ENCODE measurements at places on chromosomes 16 and 17.

DNA sequence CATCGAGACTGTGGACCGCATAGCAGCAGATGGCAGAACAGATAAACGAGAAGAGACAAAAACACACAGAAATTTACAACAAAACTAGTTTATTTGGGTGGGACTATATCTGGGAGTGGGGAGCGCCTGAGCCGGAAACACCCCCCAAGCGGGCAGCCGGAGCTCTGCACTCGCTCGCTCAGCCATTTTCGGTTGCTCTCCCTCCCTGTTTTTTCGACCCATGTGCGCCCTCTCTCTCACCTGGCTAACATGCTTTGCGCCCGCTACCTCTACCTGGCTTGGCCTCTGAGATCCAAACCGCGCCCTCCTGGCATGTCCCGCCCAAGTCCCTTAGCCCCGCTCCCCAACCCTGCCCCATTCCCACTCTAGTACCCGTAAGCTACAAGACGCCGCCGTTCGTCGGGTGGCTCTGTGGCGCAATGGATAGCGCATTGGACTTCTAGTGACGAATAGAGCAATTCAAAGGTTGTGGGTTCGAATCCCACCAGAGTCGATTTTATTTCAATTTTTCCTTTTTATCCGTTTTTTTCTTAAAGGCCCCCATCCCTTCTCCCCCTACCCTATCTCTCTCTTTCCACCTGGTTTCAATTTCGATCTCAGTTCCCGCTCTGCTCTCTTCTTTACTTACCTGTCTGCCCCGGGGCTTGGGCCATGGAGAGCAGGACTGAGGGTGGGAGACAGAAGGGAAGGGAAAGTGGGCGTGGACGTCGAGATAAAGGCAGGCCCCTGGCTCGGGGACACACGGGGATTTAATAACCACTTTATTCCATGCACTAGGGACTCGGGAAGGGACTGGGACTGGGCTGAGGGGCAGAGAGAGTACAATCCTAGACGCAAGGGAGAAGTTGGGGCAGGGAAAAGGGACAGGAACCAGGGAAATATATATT, 2.4 kb upstream of the ALOXE3 start:
- DNase-seq, result no peak

DNA sequence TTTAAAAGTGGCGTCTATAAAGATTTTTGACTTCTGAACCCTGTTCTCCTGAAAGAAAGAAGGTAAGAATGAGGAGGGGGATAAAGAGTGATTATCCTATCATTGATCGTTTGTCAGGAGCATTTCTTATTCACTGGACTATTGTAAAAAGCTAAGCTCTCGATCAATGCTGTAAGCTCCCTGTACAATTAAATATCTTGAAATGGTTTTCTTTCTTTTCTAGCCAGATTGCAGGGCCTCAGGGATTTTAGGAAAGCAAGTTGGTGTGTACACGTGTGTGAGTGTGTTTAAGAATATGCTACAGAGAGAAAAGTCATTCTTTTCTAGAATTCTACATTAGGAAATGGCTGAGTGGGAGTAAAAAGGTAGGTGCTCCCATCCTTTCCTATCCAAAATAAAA, 154.5 kb downstream of the AATF start:
- DNase-seq, result no peak

- no peak for DNase-seq
Measured at GRCh38 chr16:35910409-35910808, 2451.0 kb downstream of the TP53TG3F start.

DNA sequence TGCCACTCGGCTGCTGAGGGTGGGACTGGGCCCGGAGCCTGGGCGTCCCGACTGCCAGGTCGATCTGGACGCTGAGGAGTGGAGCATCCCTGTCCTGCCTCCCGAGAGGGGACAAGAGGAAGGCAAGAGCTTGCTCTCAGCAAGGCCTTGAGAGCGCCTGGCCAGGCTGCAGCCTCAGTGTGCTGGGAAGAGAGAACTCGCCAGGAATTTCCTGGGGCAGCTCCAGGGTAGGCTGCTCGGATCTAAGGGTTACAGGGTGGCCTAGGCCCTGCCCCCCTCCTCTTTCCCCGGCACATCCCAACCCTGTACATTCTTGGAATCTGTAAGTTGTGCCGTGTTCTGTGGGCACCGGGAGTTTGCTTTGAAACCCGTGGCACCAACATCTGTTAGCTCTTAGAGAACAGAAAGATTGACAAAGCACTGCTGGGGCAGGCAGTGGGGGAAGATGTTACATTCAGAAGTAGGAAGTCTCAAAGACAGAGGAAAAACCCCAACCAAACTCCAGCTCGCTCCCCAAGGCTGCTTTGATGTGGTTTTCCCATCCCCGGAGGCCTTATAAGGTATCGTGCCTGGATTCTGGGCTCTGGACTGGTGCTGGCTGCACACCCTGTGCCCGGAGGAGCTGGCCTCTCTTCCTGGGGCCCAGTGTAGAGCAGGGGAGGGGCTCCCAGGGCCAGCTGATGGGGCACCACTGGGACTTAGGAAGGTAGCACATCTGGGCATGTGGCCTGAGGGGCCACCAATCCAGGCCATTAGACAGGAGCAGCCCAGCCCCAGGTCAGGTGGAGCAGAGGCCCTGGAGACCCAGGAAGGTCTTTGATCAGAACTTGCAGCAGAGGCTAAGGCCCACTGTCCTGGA, 55.2 kb downstream of the NKD1 start:
- DNase-seq, result no peak

- DNase-seq, result no peak
Measured at GRCh38 chr17:40361925-40362695, 2.4 kb downstream of the GJD3 start.

- no peak for DNase-seq
Measured at GRCh38 chr16:24844101-24845030, 1.4 kb upstream of the SLC5A11 start.

- no peak for DNase-seq
Measured at GRCh38 chr16:28876019-28876659, 2.1 kb upstream of the ATP2A1 start.

- DNase-seq, result no peak
Measured at GRCh38 chr16:84803146-84803545, 16.6 kb upstream of the CRISPLD2 start.

DNA sequence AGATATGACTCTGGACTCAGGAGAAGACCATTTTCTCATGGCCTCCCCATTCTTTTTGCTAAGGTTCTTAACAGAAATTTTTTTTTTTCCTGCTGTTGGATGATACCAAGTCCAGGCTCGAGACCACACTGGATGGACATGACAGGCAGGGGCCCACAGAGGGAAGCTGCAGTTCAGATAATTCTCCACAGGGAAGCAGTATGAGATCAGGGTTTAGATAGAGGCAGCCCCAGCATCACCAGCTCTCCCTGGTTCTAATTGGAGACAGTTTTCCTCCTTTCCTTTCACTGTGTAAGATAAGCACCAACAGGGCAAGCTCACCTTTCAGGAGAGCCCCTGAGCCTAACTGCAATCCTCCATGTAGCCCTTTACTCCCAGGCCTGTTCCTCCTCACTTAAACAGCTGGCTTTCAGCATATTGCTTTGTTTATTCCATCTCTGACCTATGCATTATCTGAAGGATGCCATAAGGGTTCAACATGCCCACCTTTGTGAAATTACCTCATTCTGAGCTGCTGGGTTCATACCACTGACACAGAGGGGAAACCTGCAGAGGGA, 108.1 kb downstream of the SNX11 start:
- peak; percentile 74 for DNase-seq

- DNase-seq, result no peak
Measured at GRCh38 chr16:6949240-6949639, 383.4 kb upstream of the RBFOX1 start.

DNA sequence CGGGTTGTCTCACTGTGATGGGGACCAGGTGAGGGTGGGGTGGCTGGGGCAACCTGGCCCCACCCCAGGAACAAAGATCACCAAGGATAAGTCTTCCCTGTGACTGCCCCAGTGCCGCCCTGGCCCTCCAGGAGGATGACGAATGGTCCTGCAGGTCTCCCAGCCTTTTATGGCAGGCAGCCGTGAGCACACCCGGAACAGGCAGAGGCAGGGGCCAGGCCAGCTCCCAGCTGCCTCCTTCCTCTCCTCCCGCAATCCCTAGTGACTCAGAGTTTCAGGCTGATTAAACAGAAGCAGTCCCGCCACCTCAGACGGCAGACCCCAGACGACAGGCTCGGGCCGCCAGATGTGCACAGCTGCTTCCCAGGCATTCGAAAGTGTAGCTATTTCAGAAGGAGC, 13.3 kb downstream of the JUP start:
- DNase-seq, result no peak

DNA sequence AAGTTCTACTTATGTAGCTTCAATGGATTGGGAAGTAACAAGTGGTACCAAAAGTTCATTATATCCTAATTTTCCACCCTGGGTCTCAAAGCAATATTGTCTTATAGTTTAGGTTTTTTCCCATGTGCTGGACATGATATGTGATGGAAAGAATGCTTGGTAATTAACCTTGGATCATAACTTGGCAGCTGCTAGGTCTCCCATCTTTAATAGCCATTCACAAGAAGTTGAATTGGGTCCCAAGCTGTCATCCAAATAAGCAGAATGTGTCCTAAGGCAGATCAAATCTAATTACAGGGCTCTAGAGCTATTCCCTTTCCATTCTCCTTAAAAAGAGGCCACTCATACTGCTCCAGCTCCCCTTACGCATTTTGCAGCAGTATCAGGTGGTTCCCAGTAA, 44.7 kb upstream of the KCNJ16 start:
- no peak for DNase-seq

DNA sequence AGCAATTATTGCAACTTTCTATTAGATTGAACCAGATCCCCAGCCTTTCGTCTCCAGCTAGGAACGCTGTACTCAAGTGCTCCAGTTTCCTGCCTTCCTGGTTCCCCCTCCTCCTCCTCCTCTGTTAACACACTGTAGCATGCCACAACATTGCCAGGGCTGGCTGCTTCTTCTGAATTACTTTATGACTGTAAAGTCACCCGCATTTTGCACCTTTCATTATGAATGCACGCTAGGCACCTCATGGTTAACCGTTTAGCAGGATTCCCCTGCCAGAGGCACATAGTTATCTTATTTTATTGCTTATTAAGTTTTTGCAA, 4.5 kb downstream of the ZNF423 start:
- no peak for DNase-seq

DNA sequence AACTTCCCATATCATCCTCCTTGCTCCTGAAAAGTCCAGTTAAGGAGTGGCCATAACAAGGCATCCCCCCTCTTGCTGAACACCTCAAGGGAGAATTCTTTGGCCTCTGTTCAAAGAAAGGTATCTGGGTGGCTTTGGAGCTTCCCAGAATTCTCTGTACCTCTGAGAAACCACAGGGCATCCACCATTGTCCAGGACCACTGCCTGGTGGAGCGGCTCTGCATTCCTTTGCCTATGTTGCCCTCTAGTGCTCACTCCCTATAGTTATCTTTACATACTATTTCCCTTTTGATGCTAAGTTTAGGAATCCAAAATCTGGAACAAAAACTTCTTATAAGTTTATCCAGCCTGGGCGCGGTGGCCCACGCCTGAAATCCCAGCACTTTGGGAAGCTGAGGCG, 30.3 kb downstream of the CHD9NB start:
- DNase-seq, result peak; percentile 1

- no peak for DNase-seq
Measured at GRCh38 chr17:29674281-29674680, 51.6 kb upstream of the CORO6 start.

- no peak for DNase-seq
Measured at GRCh38 chr16:28538733-28539596, at the start of gene NUPR1. Gene NUPR1, minus strand, starts transcription at chr16:28538974. Its CDS starts 67 bp downstream, at chr16:28538907.

- no peak for DNase-seq
Measured at GRCh38 chr17:74810699-74811485, 34.7 kb upstream of the NAT9 start.

DNA sequence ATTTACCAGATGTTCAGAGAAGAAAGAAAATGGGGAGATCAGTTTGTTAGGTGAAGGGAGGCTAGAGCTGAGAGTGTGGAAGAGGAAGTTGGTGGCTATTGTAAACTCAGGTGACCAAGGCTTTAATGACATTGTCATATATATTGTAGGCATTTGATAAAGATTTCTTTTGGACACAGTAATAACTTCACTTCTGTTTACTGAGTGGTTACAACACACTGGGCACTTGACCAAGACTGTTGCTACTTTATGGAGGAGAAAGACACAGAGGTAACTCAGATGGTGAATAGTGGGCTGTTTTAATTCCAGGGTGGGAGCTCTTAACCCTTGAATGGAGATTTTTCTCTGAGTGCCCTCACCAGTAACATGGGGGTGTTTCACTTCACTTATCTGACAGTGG, 46.0 kb downstream of the TNRC6A start:
- no peak for DNase-seq

DNA sequence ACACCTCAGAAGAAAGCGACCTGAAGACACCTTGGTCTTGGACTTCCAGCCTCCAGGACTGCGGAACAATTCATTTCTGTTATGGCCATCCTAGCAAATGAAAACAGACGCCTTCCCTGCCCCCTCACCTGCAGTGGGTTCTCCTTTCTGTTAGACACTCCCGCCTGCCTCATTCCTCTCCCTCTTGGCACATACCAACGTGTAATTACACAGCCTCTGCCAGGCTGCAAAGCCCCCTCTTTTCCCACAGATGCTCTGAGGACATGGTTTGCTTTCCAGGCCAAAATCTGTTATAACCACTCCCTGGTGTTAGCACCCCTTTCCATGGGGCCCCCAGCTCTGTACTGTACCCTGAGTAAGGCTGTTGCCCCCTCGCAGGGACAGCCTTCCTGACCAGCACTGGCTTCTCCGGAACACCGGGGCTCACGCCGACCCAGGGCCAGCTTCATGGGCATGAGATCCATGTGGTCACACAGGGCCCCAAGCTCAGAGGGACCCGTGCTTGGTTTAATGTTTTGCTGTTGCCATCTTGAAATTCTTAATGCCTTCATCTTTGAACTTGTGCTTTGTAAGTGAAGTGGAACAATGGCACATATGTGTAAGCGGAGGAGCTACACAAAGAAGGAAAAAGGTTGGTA, 64.1 kb downstream of the SDK2 start:
- no peak for DNase-seq

GRCh38 chr16:3458852-3459361, 15.4 kb downstream of the NAA60 start:
- no peak for DNase-seq

GRCh38 chr17:28887871-28888471, 9.6 kb downstream of the FLOT2 start:
- DNase-seq, result no peak

DNA sequence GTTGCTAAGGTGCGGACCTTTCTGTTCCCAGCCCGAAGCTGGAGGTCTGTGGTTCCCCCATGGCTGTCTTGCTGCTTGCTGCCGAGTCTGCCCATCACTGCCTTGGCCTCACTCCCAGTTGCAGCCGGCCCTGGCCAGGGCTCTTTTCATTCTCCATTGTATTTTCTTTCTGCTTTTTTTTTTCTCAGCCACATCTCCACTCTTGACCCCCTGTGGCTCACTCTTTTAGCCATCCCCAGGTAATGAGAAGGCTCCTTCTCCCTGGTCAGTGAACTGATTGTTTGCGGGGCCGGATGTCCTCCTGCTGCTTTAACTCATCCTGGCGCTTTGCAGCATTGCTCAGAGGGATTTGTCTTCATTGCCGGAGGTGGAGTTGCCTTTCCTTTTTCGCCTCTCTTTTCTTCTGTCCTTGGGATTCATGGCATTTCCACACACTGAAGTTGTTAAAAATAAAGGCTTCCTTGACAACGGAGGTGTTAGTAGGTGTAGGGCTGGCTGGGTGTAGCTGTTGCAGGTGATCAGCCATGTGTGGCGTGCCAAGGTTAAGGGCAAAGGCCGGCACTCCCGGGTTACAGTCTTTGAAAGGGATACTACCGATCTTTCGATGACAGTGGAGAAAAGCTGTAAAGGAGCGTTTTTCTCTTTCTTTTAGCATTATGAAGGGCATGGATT, 34.1 kb downstream of the MAP2K6 start:
- DNase-seq, result no peak
